ENCODE measurements at places on chromosomes 11 and 22. TPM values are rescaled to one million over a fixed set of nuclear protein-coding genes. Genes with fewer than 3 reads are reported as not detected.

Gene ZNF74
- 10.7 TPM for total RNA-seq

Gene CRYBB3
- total RNA-seq, result 0.72 TPM

Gene RAPSN
- total RNA-seq, result 0.91 TPM

Gene USH1C
- not detected for total RNA-seq

- DNase-seq, result no peak
Measured at GRCh38 chr11:115676768-115677167, 172.6 kb upstream of the CADM1 start.

- DNase-seq, result no peak
Measured at GRCh38 chr11:8082391-8083087, 1.5 kb downstream of the TUB start.

- no peak for DNase-seq
Measured at GRCh38 chr11:65646958-65647701, 9.2 kb downstream of the SIPA1 start.

GRCh38 chr11:119537306-119538253 is 114.6 kb upstream of the THY1 start:
- DNase-seq, result no peak

DNA sequence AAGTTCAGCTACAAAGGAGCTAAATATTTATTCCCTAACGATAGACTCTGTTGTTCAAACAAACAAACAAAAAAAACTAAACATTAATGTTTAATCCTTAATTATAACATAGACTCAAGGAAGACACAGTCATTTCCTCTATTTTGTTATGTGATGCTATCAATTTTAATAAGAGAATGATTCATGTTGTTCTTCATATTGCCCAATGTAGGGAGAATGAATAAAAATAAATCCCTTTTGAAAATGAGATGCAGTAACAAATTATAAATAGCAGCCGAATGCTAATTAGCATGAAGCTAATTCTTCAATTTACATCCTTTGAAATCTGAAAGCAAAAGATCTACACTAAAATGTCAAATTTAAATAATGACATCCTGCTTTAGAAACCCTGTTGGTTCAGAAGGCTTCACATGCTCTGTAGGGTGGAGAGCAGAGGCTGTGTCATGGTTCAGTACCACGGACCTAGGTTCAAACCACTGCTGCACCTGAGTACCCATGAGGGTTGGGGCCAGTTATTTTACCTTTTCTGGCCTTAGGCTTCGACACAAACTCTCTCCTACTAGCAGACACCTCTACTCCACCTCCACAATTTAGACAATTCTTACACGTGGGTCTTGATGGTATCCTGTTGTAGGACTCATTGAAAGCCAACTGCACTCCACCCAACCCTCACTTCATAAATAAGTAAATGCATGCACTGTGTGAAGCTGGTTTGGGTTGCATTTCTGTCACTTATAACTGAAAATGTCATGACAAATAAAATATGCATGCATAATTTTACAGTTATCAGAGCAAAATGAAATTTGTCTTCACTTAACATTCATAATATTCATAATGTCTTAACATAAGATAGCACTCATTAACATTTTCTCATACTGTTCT is 89.0 kb downstream of the RRAS2 start:
- DNase-seq, result no peak

DNA sequence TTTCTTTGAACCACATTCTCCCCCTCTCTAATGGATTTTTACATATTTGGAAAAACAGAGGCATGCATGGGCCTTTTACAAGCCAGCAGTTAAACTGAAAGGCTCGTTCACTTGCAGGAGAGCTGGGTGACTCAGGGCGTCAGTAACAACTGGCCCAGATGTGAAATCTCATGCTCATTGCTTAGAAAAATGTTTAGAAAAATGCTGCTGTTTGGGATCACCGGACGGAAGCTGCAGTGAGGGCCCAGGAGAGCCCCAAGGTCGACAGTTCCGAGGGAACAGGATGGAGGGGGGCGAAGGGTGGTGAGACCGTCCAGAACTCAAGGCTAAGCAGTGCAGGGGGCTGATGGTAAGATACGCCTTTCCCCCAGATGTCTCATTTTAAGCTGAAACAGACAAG is 41.7 kb upstream of the SMTN start:
- no peak for DNase-seq

GRCh38 chr11:75066061-75066460 is 30.6 kb downstream of the OR2AT4 start:
- DNase-seq, result no peak

GRCh38 chr11:67649634-67650510 is 658 bp downstream of the ACY3 start:
- peak; percentile 38 for DNase-seq

GRCh38 chr11:7969756-7970646 is 4.8 kb upstream of the NLRP10 start:
- DNase-seq, result no peak

GRCh38 chr11:105862736-105863367 is 159.2 kb downstream of the MSANTD4 start:
- DNase-seq, result no peak

- no peak for DNase-seq
Measured at GRCh38 chr11:60872124-60872960, 5.0 kb downstream of the ZP1 start.

DNA sequence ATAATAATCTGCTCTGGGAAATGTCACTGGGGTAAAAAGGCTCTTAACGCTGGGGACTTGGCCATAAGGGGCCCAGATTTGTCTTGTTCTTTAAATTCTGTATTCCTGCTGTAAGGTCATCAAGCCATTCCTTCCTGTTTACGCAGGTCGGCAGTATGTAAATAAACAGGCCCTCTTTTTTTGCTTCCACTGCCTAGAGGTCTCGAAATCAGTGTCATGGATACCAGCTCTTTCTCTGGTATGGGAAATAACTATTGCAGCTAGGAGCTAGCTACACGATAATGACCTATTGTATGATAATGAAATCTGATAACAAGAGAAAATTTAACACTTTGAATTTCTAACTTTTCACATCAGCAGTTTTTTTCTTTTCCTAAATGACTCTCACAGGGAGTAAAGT is 209.2 kb upstream of the NARS2 start:
- no peak for DNase-seq

GRCh38 chr22:22712666-22713365 is 68.4 kb downstream of the GGTLC2 start:
- DNase-seq, result no peak

DNA sequence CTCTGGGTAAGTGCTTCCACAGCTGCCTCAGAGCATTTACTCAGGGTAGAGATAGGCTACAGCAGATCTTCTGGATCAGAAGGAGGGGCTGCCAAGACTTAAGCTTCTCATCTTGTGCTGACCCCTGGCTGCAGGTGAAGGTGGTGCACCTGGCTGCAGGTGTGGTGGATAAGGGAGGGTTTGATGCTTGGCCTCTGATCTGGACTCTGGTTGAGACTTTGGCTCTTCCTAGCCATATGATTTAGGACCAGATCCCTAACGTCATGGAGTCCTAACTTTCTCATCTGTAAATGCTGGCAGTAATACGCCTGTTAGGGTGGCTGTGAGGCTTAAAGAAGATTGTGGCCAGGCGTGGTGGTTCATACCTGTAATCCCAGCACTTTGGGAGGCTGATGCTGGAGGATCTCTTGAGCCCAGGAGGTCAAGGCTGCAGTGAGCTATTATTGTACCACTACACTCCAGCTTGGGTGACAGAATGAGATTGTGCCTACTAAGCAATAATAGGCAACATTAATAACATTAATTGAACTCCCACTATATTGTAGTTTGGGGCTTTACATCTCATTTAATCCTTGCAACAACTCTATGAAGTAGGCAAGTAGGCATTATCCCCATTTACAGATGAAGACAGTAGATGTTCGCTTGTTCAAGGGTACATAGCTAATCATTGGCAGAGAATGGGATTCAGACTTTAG is 10.7 kb downstream of the DTX4 start:
- no peak for DNase-seq
